ENCODE measurements at places on chromosomes 3 and 15. TPM values are rescaled to one million over a fixed set of nuclear protein-coding genes. Genes with fewer than 3 reads are reported as not detected.

RASGRP1 gene
- 0.40 TPM for total RNA-seq

WNT5A gene
- total RNA-seq: 0.87 TPM

CLEC3B gene
- total RNA-seq: not detected

LEO1 gene
- total RNA-seq: 56.6 TPM

ALDH1A2 gene
- total RNA-seq: 0.33 TPM

GOLGA6L10 gene
- 0.38 TPM for total RNA-seq

PLSCR5 gene
- total RNA-seq: not detected

GPR62 gene
- total RNA-seq: not detected

TGM5 gene
- total RNA-seq: not detected

PYGO1 gene
- total RNA-seq: 7.4 TPM

SLC7A14 gene
- not detected for total RNA-seq

All from A549 treated with RU486 at 1 μM for 4 hours (cell line).